ENCODE measurements at places on chromosomes 5 and 9.

GRCh38 chr5:54825005-54825404 lies 160.4 kb downstream of the ESM1 start:
- no peak for DNase-seq

- DNase-seq: peak; percentile 58
Observed at GRCh38 chr9:127637322-127637847, 25.3 kb downstream of the STXBP1 start.

DNA sequence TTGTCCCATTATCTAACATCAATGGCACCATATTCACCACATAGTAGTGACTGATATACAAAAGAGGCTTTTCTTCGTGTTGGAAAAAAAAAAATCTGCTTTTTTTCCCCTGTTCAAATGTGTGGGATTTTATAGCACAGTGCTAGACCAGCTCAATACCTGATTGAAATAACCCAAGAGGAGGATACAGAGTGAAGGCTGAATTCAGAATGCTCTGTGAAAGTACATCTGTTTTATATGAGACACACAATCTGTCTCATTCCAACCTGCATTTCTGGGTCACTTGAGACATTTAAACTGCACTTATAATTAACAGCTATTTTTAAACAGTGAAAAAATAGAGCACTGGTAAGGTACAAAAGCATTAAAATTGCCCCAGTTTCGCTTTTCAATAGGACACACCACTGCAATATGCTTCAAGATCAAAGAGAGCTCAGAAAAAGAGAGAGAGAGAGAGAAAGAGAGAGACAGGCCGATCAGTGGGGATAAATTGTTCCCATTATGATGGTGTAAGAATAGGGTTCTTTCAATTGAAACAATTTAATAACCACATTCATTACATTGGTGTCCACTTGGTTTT lies 179.3 kb downstream of the NR2F1-AS1 start:
- no peak for DNase-seq

- peak; percentile 89 for DNase-seq
Observed at GRCh38 chr9:21801683-21802417, 586 bp upstream of the MTAP start.

DNA sequence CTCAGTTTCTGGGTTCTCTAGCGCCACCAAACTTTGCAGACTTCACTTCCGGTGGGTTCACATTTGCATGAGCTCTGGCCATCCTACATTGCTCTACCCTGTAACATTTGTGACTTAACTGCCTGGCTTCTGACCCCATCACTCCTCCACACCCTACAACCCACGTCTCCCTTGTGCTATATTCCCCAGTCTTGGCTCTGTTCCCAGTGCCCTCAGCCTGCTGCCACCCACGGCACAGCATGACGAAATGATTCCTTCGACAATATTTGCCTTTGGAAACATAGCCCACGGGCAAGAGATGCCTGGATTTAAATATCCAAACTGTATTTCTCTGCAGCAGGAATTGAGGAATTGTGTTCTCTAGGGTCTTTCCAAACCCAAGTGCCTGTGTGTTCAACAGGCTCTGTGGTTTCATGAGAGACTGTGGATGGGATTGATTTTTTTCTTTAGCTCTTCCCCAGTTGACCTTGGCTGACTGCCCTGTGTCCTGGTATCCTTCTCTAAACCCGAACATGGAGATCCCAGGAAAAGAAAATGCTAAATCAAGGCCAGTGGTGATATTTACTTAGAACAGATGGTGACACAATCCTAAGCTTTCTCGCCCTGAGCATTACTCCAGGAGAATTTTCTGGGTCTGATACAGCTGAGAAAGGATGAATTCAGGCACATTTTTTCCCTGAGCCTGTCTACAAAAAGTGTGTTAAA lies 44.4 kb upstream of the GRIA1 start:
- peak; percentile 62 for DNase-seq

- DNase-seq: peak; percentile 88
Observed at GRCh38 chr5:151239237-151239861, 13.6 kb upstream of the GM2A start.

GRCh38 chr9:4573634-4574389 lies 83.5 kb downstream of the SLC1A1 start:
- no peak for DNase-seq

GRCh38 chr5:89690331-89690730 lies 719.2 kb downstream of the CETN3 start:
- no peak for DNase-seq

DNA sequence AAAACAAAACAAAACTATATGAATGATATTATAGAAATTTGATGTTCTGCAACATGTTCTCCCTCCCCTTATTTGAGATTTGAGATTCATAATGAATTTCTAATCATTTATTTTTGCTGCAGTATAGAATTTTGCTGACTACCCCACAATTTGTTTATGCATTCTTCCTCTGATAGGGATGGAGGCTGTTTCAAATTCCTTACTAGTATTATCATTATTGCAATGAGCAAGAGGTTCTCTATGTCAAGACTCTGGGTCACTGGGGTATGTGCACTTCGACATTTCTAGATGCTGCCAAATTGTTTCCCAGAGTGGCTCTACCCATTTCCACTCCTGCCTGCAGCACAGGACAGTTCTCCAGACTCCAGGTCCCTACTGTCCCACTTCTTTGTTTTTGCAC lies 54.9 kb upstream of the DAB2IP start:
- no peak for DNase-seq

- DNase-seq: peak; percentile 40
Observed at GRCh38 chr9:93303258-93303771, 119.4 kb downstream of the WNK2 start.

DNA sequence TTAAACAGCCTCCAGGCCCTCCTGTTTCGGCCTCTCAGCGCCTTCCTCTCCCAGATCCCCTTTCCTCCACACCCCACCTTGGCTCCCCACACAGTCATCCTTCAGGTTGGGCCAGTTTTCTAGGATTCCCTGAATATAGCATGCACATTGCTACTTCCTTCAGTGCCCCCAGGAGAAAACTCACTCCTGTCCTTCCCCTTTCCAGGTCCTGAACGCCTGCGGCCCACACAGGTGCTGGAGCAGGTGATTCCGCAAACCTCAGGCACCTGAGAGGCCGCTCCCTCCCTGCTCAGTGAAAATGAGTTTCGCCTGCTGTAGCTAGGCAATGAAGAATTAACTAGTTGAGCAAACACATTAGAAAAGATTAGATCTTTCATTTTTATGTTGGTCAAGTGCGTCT lies 185.0 kb downstream of the MED10 start:
- DNase-seq: no peak

GRCh38 chr5:123382252-123382651 lies 41.0 kb downstream of the CEP120 start:
- DNase-seq: no peak

GRCh38 chr9:8880060-8880459 lies 1080.5 kb upstream of the DMAC1 start:
- DNase-seq: no peak

GRCh38 chr9:78132701-78133058 lies 101.1 kb upstream of the GNAQ start:
- DNase-seq: no peak

GRCh38 chr5:87432460-87432859 lies 19.7 kb upstream of the CCNH start:
- no peak for DNase-seq

DNA sequence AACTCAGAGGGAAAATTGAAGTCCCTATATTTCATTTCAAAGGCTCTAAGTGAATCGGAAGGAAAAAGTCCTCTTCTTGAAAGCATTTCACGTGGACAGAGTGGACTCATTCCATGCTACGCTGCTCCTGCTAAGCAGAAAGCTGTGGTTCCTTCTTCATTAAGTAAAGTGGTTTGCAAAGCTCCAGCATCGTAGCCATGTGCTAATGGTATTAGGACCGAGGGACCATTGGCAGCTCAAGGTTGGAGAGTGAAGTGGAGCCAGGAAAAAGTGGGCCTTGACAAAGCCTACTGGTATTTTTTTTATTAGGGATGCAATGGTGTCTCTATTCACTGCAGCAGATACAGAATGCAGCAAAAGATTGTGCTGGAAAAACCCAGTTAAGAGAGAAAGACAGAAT lies 16.4 kb upstream of the SEMA4D start:
- no peak for DNase-seq

GRCh38 chr5:103942587-103943186 lies 380.1 kb upstream of the NUDT12 start:
- no peak for DNase-seq

DNA sequence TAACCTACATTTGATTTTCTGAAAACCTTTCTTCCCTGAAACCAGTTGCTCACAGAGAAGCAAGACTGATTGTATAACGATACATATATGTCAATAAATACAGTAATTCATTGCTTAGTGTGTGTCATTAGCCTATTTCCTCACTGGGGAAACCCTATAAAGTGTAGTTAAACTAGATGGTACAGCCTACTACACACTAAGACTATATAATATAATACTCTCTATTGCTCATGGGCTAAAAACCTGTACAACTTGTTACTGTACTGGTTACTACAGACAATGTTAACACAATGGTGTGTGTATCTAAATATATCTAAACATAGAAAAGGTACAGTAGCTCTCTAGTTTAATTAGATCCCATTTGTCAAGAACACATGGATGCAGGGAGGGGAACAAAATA lies 181.2 kb downstream of the CDH18 start:
- DNase-seq: no peak

Data from upper lobe of right lung (tissue), 1 donor.